AG04449 (cell line): ENCODE measurements at places on chromosomes 2 and 18.

DNA sequence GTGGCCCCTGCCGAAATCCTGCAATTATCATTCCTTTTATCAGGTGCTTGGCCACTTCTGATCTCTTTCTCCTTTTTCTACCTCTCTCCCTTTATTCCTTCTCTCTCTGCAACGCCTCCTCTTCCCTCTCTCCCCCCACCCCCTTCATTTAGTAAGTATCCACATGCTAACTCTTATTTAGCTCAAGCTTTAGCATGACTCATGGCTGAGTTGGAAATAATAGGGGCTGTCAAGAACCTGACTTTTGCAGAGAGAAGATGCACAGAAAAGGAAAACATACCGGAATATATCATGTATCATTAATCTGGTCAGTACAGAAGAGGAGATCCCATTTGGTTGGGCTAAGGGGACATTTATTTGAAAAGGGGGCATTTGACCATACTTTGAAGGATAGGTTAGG lies 33.1 kb downstream of the FAM171B start:
- peak; percentile 3 for DNase-seq

GRCh38 chr18:48136051-48136826 lies 205.8 kb upstream of the SMAD2 start:
- DNase-seq, result no peak

DNA sequence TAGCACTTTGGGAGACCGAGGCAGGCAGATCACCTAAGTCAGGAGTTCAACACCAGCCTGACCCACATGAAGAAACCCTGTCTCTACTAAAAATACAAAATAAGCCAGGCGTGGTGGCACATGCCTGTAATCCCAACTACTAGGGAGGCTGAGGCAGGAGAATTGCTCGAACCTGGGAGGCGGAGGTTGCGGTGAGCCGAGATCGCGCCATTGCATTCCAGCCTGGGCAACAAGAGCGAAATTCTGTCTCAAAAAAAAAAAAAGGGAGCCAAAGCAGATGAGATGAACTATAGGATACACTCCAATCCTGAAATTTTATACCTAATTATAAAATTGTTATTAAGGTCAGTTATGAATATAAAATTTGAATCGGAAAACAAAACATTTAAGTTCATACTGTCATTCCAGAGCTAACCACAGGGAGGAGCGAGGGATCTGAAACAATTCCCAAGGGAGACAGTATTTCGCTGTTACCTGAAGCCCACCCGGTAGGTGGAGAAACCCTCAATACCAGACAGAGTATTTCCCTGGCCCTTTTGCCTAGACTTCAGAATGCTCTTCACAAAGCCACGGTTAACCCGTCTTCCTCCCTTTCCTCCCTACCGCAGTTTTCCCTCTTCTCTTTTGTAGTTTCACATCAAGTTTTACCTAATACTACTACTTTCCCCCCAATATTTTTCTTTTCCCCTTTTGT lies 1.4 kb downstream of the PPM1G start:
- DNase-seq, result no peak

GRCh38 chr2:201909961-201910361 lies 103.6 kb downstream of the CDK15 start:
- DNase-seq, result no peak
